ENCODE measurements at places on chromosomes 16 and 17. TPM values are rescaled to one million over a fixed set of nuclear protein-coding genes. Genes with fewer than 3 reads are reported as not detected.

Gene PPP1R1B
- 0.39 TPM for total RNA-seq

Gene HEATR9
- total RNA-seq: not detected

Gene C16orf95
- 3.3 TPM for total RNA-seq

GRCh38 chr16:54462151-54462651 lies 175.6 kb upstream of the IRX3 start:
- no peaks in the 10 kb centered on the region for H3K36me3 ChIP-seq
- peak overlapping the region; percentile 88 for H3K27ac ChIP-seq
- peak; percentile 81 for DNase-seq
- H3K27me3 ChIP-seq: peaks cover 2% of the 10 kb centered on the region

DNA sequence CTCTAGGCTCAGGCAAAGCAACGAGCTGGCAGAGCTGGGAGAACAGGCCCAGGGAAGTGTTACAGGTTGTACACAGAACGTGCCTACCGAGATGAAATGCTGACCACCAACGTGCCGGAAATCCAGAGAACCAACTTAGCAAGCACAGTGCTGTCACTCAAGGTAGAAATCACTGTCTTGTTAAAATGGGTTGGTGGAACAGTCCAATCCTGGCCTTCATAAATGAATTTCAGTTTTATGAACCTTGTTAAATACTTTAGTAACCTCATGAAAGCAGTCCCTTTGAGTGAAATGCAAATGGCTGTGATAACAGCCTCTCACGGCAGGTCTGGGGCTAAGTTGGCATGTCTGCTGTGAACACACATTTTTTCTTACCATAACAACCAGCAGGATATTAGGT lies 29.0 kb downstream of the ETV4 start:
- H3K4me1 ChIP-seq: peaks cover 12% of the 10 kb centered on the region
- no peaks in the 10 kb centered on the region for H3K27me3 ChIP-seq
- peak; percentile 22 for DNase-seq
- no peak overlapping the region for H3K4me3 ChIP-seq
- H3K27ac ChIP-seq: peak overlapping the region; percentile 50

- peak; percentile 18 for DNase-seq
- no peaks in the 10 kb centered on the region for H3K4me1 ChIP-seq
- no peak overlapping the region for H3K27ac ChIP-seq
- H3K4me3 ChIP-seq: no peak overlapping the region
- no peaks in the 10 kb centered on the region for H3K36me3 ChIP-seq
Measured at GRCh38 chr16:61831351-61831917, 204.8 kb downstream of the CDH8 start.

DNA sequence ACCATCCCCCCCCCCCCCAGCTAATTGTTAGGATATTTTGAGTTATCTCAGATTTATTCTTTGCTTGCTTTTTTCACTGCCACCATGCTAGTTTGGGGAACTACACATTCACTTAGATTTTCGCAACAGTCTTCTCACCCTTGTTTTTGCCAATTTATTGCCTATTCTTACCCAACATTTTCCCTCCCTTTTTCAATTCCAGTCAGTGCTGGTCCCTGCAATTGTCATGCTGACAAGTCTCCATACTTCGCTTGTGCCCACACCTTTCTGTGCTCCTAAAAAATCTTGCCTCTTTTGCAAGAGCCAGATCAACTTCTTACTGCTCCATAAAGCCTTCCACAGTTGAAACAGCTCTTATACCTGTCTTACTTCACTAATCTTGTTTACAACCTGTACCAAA lies 16.3 kb downstream of the TNRC6A start:
- peaks cover 14% of the 10 kb centered on the region for H3K4me1 ChIP-seq

DNA sequence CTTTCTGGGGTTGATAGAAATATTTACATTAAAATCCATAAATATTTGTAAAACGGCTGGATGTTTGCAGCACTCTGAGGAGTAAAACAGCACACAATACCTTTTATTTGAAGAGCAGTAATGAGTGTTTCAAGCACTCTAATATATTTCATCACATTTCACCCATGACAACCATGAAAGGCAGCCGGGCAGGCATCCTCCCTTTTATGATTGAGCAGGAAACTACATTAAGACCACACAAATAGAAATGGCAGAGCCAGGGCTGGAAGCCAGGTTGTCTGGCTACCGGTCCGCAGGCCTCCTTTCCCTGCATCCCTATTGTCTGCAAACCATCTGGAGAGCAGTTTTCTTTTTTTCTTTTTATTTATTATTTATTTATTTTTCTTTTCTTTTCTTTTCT lies 23.1 kb upstream of the GPRC5C start:
- no peaks in the 10 kb centered on the region for H3K27me3 ChIP-seq
- no peaks in the 10 kb centered on the region for H3K4me1 ChIP-seq
- H3K36me3 ChIP-seq: no peaks in the 10 kb centered on the region
- H3K4me3 ChIP-seq: no peak overlapping the region
- no peak overlapping the region for H3K27ac ChIP-seq

- peaks cover 22% of the 10 kb centered on the region for H3K4me1 ChIP-seq
- H3K36me3 ChIP-seq: no peaks in the 10 kb centered on the region
- H3K27ac ChIP-seq: peak overlapping the region; percentile 99
- H3K4me3 ChIP-seq: peak overlapping the region; percentile 86
Measured at GRCh38 chr17:45146890-45147580, 1.2 kb upstream of the HEXIM1 start.

DNA sequence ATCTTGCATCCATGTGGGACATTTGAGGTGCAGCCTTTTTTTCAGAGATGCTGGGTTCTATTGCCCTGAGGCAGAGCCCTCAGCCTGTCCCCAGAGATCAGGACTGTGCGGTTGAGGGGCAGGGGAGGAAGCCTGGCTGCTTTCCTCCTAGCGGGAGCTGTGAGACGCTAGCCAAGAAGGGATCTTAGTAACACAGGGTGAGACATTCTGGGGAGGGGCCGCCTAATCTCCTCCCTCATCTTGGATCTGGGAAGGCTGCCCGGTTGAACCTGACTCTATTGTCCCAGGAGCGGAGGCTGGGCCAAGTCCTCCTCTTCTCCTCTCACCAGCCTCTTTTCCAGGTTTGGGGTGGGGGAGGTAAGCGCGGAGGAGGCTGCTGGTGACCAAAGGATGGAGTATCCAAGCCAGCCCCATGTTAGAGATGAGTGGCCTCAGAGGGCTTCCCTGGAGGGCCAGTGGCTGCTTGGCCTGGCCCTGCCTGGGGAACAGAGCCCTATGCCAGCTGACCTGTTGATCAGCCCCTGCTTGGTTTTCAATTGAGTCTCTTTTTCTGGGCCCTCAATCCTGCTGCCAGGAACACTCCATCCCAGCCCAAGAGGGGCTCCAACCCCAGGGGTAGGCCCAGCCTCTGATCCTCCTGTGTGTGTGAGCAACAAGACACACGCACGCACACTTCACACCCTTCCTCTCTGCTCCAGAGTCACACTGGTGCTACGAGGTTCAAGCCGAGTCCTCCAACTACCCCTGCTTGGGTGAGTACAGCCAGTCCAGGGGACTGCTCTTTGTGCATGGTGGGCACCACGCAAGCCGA lies 5.0 kb downstream of the CA4 start:
- peak; percentile 78 for DNase-seq
- no peak overlapping the region for H3K4me3 ChIP-seq
- no peaks in the 10 kb centered on the region for H3K36me3 ChIP-seq
- no peak overlapping the region for H3K27ac ChIP-seq
- H3K27me3 ChIP-seq: peaks cover 27% of the 10 kb centered on the region

GRCh38 chr16:50666658-50667496 lies 14.2 kb downstream of the SNX20 start:
- DNase-seq: no peak
- no peaks in the 10 kb centered on the region for H3K36me3 ChIP-seq
- H3K4me3 ChIP-seq: no peak overlapping the region
- no peak overlapping the region for H3K27ac ChIP-seq

GRCh38 chr16:52411011-52411410 lies 135.9 kb downstream of the TOX3 start:
- H3K27me3 ChIP-seq: no peaks in the 10 kb centered on the region
- no peak for DNase-seq
- no peak overlapping the region for H3K4me3 ChIP-seq
- H3K27ac ChIP-seq: no peak overlapping the region
